8988T (cell line): ENCODE measurements at places on chromosomes 16 and 17.

- DNase-seq = no peak
These were observed 4.8 kb downstream of the RABEP1 start for GRCh38 chr17:5286846-5287245.

GRCh38 chr17:73973586-73974409 is 229.7 kb upstream of the RPL38 start:
- no peak for DNase-seq

DNA sequence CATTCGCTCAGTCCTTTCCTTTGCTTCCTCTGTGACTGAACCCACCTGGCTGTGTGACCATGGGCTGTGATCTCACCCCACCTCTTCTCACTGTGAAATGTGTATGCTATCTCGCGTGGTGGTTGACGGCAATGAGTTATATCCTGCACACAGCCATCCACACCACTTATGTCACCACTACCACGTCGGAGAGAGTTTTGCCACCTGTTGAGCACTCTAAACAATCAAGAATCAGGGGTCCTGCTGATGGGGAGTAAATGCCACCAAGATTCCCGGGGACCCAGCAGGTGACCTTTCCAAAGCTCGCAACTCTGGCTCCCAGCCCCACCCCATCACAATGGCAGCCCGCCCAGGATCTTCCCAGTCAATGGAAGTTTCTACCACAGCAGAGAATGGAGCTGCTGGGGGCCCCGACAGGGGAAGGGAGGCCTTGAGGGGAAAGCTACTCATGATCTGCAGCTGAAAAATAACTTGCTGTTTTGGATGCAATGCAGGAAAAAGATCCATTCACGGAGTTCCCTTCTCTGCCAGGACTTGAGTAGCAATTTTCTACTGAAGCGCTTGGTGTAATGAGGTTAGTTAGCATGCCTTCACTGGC is 26.2 kb upstream of the RCVRN start:
- DNase-seq = no peak

DNA sequence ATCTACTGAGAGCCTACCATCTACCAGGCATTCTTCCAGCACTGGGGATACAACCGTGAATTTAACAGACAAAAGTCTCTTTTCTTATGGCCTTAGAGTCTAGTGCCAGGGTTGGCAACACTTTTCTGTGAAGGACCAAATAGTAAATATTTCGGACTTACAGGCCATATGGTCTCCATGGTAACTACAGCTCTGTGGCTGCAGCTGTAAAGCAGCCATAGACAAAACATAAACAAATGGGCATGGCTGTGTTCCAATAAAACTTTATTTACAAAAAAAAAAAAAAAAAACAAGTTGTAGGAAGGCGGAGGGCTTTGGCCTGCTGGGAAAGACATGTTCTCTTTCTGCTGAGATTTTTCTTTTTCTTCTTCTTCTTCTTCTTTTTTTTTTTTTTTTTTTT is 98.7 kb downstream of the ABCC12 start:
- no peak for DNase-seq

DNA sequence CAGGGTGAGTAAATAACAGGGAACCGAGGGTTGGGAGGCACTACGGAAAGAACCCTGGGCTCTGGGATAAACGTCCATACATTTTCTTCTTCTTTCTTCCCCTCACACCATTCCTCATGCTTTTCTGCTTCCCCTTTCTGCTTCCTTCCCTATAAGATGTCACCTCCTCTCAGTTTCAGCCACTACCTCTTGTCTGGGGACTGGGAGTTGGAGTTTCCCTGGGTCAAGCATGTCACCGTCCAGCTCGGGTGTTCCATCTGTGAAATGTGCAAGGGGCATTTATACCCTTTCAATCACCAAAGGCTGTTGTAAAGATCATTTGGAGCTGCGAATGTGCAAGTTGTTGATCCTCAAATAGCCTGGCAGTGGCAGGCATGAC is 17.5 kb upstream of the CCL22 start:
- no peak for DNase-seq

- DNase-seq = no peak
These were observed 23.1 kb upstream of the TMEM97 start for GRCh38 chr17:28295677-28296578.
